ENCODE measurements at places on chromosomes 12 and 14. TPM values are rescaled to one million over a fixed set of nuclear protein-coding genes. Genes with fewer than 3 reads are reported as not detected.

- no peak for DNase-seq
Observed at GRCh38 chr12:15627995-15628945, 160.9 kb downstream of the EPS8 start.

DNA sequence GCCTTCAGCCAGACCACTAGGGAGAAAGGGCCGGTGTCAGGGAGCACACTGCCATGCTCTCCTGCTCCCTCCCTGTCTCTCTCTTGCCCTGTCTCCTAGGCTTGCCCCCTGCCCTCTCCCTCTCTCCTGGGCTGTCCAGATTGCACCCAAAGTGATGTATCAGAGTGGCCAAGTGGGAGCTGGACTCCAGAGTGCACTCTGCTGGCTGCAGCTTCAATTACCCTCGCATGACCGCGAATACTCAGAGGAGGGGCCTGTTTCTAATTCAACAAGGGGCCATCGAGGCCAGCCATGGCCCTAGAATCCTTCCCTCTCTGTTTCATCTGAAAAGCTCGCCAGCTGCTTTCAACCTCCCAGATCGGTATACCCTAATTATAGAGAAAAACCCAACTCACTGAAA, 206.4 kb upstream of the FKBP4 start:
- DNase-seq, result no peak

- DNase-seq, result no peak
Observed at GRCh38 chr12:77042833-77043232, 22.5 kb downstream of the E2F7 start.

GRCh38 chr14:94001016-94001415, 3.9 kb downstream of the CCDC197 start:
- DNase-seq, result no peak

DNA sequence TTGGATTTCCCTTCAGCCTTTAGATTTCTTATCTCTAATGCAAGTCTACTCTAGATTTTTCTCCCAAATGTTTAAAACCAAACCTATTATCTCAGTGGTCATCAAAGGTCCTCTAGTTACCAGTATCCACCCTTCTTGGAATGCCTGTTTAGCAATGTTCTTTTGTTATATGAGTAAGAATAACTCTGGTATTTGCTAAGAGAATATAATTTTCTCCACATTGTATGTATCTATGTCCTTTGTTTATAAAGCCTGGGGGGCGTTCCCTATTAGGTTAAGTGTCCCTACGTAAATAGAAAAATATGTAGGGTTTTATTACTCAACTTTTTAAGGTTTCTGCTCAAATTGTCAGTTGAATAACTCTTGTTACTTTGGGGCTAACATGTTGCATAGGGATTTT, 27.3 kb downstream of the PPM1A start:
- DNase-seq, result no peak

DNA sequence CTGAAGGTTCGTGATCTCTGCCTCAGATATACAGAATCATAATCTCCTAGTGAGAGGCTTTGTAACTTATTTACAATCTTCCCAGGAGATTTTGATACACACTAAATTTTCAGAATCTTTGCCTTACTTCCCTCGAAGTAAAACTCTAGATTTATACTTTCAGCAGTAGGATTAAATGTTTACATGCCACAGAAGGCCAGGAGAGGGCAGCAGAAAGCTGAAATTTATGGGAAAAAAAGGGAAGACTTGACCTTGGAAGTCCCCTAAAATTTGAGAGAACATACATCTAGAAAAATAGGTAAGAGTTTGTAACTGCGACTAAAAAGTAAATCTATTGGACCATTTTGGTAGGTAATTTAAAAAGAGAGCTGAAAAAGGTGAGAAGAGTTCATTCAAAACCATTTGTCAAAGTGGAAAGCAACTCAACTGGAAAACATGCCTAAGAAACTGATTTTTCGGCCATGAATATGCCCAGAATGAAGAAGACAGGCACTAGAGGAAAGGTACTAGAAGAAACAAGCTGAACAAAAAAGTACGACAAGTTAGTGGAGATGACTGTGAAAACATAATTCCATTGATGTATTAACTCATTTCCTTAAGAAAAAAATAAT, 242.0 kb upstream of the MDGA2 start:
- DNase-seq, result no peak

The TAS2R7 gene
- total RNA-seq, result not detected
